ENCODE measurements at places on chromosomes 12 and 14.

DNA sequence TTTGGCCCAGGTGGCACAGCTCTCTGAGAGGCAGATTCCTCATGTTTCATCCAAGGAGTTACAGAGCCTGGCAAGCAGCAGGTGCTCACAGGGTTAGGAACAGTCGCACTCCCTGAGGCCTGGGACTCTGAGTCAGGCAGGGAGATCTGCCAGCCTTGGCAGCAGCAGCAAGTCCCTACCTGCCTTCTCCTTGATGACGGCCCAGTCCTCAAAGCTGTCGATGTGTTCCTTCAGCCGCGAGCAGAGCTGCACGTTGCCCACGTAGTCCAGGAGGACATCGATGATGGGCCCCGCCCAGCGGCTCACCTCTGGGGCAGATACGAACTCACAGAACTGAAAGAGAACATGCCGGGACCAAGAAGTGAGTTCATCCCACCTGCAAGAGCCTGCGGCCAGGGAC lies 10.4 kb downstream of the FAM181A start:
- no peak for DNase-seq

DNA sequence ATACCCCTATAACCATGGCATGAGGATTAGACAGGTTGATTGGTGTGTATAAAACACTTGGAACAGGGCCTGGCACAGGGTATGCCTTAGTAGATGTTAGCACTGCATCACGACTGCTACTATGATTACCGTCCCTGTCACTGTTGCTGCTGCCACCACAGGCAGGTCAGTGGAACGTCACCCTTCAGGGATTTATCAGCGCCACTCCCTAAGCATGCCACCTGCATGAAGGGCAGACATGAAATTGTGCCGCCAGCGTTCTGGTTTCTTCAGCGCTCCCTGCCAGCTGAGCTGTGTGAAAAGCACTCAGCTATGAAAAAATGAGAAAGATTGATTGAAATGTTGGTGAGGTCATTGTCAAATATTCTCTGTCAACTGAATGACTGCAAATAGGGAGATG lies 477.0 kb downstream of the DPF3 start:
- no peak for DNase-seq

GRCh38 chr12:52838609-52839435 lies 4.7 kb upstream of the KRT79 start:
- DNase-seq = no peak

- DNase-seq = no peak
Observed at GRCh38 chr12:32470936-32471470, 71.6 kb downstream of the FGD4 start.

DNA sequence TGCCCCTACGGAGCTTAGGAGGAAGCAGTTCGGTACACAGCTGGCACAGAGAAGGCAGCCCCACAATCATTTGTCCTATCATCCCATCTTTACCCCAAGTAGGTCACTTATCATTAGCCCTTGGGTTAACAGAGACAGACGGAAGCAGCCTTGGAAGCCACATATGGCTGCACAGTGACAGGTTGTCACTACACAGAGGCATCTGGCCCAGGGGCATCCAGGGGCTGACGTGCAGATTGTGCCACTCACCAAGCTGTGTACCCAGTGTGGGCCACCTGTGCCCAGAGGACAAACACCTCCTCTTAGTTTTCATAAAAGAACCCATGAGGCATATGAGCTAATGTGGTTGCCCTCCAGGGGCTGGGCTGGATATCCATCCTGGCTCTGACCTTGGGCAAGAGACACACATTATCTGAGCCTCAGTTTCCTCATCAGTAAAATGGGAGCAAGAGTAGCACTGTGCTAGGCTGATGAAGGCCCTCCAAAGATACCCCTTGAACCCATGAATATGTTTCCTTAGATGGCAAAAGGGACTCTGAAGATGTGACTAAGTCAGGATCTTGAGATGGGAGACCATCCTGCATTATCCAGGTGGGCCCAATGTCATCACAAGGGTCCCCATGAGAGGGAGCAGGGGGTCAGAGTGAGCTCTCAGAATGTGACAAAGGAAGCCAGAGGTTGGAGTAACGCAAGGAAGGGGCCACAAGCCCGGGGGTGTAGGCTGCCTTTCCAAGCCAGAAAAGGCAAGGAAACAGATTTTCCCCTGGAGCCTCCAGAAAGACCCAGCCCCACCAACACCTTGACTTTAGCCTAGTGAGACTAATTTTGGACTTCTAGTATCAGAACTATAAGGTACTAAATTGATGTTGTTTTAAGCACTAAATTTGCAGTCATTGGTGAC lies 64.6 kb downstream of the C14orf132 start:
- DNase-seq = no peak

Measured in stimulated activated CD4-positive, alpha-beta T cell treated with anti-CD3 and anti-CD28 coated beads, Interleukin-2, amount 100 ng/mL, for 24 hours (primary cell).